Forelimb muscle (tissue), 1 donor: ENCODE measurements at places on chromosomes 5 and 9. TPM values are rescaled to one million over a fixed set of nuclear protein-coding genes. Genes with fewer than 3 reads are reported as not detected.

DNA sequence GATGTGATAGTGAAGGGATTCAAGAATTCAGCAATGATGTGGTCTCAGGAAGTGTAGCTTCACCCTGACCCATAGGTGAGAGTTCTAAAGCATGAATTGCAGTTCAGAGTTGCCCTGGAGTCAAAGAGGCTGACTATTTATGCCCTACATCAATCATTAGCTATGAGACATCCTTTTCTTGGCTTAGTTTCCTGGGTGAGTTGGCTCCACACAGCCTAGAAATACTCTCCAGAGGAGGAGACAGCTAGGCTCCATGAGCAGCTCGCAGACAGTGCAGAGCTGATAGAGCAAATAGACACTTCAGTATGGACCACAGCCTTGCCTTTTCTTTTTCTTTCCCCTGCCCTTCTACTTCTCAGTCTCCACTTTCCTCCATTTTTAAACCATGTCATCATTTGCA is 1651.8 kb downstream of the MAT2B start:
- DNase-seq: no peak

DNA sequence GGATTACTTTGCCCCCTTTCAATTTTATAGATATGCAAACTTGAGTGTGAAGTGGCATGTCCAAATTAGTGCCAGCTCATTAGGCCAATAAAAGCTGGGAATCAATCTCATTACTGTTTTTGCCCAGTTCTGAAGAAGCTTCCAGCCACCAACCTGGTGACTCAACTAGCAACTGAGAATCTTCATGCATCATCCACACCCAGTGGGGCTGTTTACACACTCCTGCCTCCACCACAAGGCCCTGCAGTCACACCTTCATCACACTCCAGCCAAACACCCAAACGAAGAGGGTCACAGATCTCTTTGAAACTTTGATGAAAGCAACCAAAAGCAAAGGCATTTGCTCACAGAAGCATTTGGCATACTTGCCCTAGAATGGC is 41.3 kb upstream of the S1PR3 start:
- DNase-seq: no peak

GRCh38 chr5:128259607-128260021 is 176.0 kb downstream of the SLC12A2 start:
- no peak for DNase-seq

DNA sequence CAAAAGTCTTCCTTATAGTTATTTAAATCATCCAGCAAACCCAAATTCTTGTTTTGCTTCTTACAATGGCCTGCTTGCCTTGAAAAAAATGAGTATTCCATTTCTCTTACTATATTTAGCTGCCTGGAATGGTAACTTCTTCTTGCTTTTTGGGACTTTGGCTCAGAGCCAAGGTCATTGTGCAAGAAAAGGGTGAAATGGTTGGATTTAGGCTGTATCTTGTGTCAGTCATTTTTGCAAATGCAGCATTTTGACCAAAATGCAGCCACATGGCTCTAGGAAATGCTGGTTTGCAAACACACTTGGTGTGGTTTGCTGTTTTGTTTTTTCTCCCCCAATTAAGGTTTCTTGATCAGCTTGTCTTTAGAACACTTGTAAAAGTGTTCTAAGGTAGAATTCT is 133.3 kb upstream of the ELL2 start:
- no peak for DNase-seq

DNA sequence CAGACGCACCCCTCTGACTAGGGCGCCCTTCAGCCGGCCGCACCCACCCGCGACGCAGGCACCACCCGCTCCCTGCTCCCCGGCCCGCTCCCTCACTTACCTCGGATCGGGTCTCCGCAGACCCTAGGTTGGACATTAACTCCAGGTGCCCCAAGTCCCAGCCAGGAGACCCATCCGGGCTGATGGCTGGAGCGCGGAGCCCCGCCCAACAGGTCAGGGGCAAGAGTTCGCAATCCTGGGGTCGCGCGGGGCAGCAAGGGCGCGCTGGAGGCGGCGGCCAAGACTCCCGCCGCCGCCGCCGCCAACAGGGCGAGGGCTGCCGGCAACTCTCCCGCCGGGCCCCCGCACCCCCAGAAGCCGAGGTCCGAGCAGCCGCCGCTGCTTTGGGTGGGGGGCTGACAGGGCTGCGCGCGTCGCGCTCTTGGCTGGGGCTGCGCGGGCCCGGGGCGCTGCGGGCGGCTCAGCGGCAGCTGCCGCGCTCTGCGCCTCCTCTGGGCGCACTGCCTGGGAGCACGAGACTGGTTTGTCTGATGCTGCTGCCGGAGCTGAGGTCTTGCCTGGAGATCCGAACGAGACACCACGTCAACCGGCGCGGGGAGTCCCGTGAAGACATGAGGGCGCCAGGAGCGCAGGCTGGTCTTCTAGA is at the start of gene GDNF:
Gene GDNF, minus strand, starts transcription at position 635 of the 646 bp plus-strand sequence. CDS start 5,245 bp downstream, outside the sequence.
- peak; percentile 35 for DNase-seq

DNA sequence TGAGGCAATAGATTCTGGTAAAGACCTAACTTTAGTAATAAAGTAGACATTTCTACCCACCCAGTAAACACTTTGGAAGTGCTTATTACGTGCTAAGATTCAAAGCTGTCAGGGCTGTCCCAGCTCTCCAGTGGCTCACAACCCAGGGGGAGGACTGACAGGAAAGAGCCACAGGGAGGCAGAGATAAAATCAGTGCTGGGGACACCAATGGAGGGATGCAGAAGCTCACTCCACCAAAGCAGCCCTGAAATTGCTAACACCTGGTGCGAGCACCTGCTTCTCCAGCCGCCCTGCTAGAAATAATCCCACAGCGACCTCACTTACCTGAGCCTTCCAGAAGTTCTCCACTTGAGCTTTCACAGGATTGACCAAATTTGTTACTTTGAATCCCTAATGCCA is 501.0 kb downstream of the BNC2 start:
- DNase-seq: no peak

GRCh38 chr5:125610892-125611291 is 812.3 kb upstream of the GRAMD2B start:
- no peak for DNase-seq

DNA sequence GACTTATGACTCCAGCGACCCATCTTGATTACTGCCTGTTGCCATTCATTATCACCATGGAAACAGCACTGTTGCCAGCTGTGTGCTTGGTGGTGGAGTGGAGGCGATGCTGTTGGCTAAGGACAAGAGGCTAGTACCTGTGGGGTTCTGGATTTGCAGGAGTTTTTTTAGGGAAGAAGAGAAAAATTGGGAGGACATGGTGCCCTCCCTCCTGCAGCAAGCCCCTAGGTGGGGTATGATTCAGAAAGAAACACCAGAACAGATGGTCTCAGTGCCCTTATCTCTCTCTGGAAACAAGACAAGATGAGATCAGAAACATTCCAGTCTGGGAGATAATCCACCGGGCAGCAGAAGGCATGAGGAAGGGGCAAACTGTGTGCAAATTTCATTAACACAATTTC is 87.8 kb upstream of the TLR4 start:
- no peak for DNase-seq

DNA sequence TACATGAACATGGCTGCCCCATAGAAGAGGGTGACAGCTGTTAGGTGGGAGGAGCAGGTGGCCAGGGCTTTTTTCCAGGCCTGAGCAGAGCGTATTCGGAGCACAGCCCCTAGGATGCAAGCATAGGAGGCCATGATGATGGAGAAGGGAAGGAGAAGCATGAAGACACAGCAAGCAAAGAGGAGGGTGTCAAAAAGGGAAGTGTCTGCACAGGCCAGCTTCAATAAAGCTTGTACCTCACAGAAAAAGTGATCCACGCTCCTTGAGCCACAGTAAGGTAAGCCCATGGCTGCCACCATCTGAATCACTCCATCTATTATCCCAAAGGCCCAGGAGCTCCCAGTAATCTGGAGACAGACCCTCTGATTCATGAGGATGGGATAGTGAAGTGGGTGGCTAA is 6.4 kb downstream of the OR2V1 start:
- no peak for DNase-seq

DNA sequence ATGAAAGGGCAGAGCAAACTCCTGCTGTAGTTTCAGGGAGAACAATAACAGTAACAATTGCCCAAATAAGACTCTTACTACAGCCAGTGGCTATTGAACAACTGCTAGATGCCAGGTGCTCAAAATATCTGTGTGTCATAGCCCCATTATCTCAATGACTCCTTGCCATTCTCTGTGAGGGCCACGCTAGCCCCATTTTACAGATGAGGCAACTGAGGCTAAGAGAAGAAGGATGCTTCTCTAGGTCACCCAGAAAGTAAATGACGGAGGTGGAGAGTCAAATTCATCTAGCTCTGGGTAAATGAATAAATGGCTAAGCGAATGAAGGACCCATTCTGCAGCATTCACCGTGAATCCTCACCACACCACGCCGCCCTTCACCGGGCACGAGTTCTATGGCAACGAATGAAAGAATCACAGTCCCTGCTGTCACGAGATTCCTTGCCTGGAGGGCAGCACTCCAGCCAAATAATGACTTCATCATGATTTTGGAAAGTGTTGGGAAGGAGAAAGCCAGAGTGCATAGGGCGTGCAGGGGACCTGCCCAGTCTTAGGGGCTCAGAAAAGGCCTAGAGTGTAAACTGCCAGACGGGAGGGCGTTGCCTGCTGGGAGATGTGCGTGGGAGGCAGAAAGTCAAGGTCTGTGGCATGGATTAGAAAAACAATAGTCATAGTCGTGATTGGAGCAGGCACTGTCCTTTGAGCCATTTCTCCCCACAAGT is 147.2 kb downstream of the C9orf50 start:
- DNase-seq: no peak

- no peak for DNase-seq
These were observed 9.8 kb downstream of the CKMT2 start for GRCh38 chr5:81242906-81243436.

- DNase-seq: no peak
These were observed 2.9 kb downstream of the SNX18 start for GRCh38 chr5:54520438-54520846.

DNA sequence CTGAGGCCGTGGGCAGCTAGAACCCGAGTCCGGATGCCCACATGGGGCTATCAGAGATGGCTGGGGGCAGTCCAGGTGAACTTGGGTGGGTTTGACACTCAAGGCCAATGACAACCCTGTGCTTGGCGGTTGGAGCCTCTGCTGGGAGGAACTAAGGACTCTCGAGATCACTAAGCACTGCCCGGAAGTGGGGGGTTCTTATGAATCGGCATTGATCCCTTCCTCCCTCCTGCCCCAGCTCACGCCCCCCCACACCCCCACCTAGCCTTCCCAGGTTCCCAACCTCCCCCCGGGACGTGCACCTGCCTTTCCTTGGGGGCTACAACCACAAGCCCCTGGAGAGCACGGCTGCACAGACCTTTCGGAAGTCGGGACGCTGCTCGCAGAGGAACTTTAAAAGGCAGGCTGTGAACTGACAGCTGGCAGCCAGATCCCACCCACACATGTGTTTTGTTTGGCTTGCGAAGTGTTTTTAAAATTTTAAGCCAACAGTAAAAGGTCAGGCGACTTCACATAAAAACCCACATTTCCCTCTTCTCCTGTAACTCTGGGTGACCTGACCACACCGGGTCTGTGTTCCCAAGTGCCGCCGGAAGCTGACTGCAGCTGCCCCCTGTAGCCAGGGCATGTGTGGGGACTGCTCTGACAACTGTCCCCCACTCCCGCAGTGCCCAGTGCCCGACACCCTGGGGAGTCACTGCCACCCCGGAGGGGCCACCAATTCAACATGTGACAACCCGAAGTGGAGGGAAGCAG is 5.1 kb upstream of the RALGDS start:
- DNase-seq: no peak

EIF4EBP3 gene
- 8.8 TPM for polyA plus RNA-seq

KIF27 gene
- polyA plus RNA-seq: 7.8 TPM

NME5 gene
- 0.85 TPM for polyA plus RNA-seq

KCNN2 gene
- polyA plus RNA-seq: 8.2 TPM

CNTNAP3 gene
- polyA plus RNA-seq: 2.8 TPM
